ENCODE measurements at places on chromosomes 6 and 20.

DNA sequence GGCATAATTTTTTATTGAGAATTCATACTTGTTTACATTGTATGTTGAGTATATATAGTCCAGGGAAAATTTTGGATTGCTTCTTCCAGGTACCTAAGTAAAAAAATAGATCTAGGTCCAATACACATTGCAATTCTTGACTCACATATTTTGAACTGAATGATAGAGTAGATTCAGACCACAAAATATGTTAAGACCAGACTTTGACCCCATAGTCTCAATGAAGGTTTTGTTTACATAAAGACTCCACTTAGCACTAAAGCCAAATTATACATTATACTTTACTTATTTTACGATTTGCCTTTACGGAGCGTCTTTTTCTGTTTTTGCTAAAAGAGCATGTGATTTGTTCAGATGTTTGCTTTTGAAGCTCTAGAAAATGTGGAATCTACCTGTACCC lies 144.1 kb upstream of the PTCHD4 start:
- DNase-seq: no peak

DNA sequence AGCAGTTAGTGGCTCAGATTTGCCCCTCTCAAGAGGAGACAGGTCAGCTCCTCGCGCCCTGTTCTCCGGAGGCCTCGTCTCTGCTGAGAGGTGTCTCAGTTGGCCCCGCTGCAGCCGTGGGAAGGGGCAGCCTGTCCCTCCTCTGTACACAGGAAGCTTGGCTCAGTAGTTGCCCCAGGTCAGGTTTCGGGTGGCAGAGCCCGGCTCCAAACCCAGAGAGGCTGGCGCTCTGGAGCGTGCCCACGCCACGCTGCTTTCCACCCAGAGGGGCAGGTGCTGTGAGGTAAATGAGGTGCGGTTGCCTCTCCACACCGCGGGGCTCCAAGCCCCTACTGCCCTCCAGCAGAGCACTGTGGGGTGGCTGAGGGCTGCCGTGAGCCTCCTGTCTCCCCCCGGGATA lies 16.0 kb downstream of the DYNLT1 start:
- no peak for DNase-seq

DNA sequence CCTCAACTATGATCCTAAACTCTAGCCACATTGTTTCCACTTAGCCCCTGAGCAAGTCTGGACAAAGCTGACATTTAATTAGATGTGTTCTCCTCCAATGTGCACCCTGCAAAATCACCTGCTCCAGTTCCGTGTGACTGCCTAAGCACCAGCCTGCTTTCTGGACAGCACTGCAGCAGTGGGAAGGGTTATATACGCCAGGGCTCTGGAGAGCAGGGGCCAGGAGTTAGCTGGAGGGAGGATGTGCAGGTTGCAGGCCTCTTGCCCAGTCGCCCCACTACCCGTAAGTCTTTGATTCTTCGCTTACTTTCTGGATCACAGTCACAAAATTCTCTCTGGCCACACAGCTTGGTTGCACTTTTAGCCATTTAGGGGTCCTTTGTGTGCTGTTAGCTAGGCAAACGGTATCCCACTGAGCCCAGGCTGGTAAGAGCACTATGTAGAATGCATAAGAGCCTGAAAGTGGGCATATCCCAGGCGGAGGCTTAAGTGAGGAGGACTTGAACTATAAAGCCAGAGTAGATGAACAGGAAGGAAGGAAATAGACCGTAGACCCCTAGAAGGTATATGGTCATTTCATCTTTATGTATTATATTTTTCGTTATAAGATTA lies 10.7 kb upstream of the PLEKHG1 start:
- no peak for DNase-seq

- DNase-seq: no peak
These were observed 28.2 kb upstream of the FABP7 start for GRCh38 chr6:122751326-122751725.

DNA sequence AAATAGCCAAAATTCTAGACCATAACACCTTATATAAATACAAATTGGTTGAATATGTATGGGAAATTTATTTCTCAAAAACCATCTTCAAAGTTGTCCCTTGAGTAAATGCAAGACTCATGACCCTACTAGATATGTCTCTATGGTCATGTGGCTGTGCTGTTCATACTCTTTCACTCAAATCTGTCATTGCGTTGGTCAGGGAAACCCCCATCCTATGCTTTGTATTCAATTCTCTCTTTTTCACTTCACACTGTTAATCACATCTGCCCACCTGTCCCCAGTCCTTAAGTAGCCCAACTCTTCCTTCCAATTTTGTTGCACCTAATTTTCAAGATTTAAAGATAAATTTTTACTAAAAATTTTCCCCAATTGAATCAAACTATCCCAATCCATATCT lies 51.0 kb downstream of the RPS12 start:
- no peak for DNase-seq

DNA sequence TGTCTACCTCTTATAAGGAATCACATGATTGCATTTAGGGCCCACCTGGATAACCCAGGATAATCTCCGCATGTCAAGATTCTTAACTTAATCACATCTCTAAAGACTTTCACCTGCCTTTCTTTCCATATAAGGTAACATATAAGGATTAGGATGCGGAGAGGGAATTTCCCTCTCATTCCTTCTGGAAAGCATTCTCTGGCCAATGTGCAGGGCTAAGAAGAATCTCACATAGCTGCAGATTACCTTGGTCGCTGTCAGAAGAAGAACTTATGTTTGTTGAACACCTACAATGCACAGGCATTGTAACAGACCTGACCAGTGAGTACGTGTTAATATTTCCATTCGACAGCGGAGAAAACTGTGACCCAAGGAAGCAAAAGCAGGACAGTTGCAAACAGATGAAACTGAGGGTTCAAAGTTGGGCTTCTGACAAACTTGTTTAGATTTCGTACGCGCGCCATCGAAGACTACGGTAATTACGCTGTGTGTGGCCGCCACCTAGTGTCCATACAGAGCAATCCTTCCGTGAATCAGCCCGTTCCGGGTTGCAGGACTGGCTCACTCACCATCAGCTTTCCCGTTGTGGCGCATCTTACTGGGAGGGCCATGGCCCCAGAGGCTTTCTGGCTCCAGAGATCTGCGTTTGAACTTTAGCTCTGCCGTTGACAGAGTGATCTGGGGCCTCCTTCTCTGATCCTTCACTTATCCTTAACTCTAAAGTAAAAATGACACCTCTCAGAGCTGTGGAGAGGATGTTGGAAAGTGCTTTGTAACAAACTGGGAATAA lies 9.5 kb downstream of the C20orf202 start:
- DNase-seq: peak; percentile 54

DNA sequence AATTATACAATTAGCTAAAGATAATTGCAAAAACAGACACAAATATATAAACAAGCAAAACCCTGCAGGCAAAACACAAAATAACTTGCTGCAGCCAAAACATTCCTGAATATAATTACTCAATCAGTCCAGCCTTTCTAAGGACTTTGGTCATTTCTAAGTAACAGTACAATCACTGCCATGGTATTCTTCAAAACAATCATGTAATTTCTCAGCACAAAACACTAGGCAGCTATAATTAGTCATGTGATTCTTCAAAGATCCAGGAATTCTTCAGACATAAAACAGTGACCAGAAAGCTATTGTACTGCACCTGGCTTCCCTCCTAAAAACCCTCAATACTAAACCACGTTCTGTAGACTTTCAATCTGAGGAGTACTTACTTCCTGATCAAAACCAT lies 881.1 kb downstream of the EPHA7 start:
- no peak for DNase-seq

GRCh38 chr6:144655376-144655775 lies 370.2 kb downstream of the UTRN start:
- DNase-seq: no peak

- peak; percentile 55 for DNase-seq
These were observed 41.9 kb upstream of the RNF8 start for GRCh38 chr6:37311741-37312473.

DNA sequence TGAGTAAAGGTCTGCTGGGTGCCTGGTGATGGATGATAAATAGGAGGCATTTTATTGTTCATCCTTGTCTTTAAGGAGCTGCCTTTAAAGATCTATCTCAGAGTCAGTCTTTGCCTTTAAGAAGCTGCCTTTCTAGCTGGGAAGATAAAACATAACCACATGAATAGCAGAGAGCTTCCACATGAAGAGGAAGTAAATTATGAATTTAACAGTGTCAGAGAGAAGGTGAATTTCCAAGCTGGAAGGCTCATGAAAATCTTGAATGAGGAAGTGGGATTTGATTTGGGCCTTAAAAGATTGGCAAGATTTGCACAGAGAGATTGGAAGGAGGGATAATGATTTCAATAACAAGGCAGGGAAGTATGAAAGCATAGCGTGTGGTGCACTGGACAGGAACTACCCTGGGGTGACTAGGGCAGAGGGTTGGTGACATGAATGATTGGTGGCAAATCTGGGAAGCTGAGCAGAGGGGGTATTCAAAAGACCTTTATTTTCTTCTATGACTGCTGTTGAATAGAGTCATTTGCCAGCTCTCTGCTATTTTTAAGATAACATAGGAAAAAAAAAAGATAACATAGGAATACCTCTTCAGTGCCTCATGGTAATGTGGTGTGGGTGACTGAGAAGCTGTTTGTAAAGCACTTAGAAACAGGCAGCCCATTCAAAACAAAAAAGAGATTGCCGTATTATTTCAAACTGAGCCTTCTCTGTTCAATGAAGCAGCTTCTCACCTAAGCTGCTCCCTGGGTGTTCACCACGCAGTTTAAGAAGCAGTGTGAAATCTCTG lies 591.6 kb downstream of the PKHD1 start:
- DNase-seq: no peak

DNA sequence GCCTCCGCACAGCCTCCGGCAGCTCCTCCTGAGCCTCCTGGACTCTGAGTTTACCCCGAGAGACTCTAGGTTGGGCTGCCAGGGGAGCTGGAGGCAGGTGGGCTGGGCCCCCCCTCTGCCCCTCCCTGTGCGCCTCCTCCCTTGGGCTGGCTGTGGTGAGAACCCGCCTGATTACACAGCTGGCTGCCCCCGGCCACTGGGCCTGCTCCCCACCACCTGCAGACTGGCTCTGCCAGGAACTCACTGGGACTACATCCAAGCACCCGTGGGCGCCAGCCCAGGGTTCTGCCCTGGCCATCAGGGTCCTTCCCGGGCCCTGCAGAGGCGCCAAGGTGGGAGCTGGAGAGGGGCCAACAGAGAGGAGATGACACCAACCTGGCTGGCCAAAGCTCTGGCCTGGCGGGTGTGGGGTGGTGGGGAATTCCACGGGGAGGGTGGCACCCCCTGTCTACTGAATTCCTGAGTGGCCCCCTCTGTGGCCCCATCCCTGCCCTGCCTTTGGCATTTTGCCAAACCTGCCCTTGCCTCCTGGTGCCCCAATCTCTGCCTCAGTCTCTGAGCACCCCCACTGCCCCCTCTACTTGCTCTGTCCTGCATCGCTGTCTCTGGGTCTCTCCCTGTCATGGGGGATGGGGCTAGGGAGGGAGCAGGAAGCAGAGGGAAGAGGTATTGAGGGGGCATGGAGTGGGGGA lies 21.9 kb upstream of the CDH22 start:
- no peak for DNase-seq

- DNase-seq: no peak
These were observed 101.1 kb downstream of the YTHDF1 start for GRCh38 chr20:63114693-63115311.

- DNase-seq: peak; percentile 7
These were observed 99.0 kb upstream of the TNFAIP3 start for GRCh38 chr6:137767911-137768690.

DNA sequence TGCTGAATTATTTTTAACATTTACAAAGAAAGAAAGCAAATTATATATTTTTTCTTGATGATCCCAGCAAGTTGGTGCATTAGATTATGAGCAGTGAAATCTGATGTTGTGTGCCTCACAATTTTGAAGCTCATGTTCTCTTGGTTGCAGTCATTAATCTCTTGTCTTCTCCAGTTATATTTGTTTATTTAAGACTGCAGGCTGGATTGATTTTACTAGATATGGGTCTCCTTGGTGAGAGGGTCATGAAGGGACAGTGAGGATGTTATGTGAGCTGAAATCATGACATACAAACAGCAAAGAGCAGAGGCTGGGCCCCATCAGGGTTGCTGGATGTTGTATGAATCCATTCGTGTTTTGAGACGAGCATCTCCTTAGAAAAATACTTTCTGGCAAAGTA lies 64.2 kb upstream of the AKIRIN2 start:
- no peak for DNase-seq

GRCh38 chr6:18545726-18546125 lies 158.6 kb downstream of the RNF144B start:
- no peak for DNase-seq

GRCh38 chr6:79335133-79335674 lies 100.7 kb upstream of the HMGN3 start:
- no peak for DNase-seq

DNA sequence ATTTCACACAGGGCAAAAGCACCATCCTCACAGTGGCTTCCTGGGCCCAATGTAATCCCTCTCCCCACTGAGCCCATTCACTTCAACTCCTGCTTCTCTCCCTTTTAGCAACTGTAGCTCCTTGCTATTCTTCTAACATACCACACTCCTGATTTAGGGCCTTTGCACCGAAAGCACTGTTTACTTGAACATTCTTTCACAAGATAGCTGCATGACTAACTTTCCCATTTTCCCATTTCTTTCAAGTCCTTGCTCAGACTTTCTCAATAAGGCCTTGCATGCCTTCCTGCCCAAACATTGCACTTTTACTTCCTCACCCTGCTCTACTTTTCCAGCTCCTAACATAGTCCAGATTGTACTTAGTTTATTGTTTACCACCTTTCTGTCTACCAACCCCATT lies 73.0 kb downstream of the SHPRH start:
- DNase-seq: peak; percentile 70

DNA sequence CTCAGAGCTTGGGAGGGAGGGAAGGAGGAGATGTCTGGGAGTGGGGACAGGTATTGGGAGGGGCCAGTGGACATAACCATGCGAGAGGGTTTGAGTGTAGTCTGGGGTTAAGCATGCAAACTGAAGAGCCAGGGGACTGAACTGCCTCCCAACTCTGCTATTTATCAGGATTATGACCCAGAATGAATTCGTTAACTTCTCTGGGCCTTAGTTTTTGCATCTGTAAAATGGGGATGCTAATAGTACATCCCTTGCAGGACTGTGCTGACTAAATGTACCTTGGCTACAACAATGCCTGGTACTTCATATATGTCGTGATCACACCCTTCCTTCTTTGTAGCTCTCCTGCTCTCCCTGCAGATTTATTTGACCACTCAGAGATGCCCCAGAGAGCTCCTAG lies 83.6 kb downstream of the MDGA1 start:
- DNase-seq: no peak

DNA sequence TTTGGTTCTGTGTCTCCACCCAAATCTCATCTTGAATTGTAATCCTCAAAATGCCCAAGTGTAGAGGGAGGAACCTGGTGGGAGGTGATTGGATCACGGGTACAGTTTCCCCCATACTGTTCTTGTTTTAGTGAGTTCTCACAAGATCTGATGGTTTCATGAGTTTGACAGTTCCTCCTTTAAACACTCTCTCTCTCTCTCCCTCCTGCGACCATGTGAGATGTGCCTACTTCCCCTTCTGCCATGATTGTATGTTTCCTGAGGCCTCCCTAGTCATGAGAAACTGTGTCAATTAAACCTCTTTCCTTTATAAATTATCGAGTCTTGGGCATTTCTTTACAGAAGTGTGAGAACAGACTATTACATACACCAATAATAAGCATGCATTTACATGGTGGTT lies 12.1 kb upstream of the EYS start:
- DNase-seq: no peak

- no peak for DNase-seq
These were observed 9.1 kb upstream of the MANBAL start for GRCh38 chr20:37280403-37280802.
